Activated CD4-positive, alpha-beta memory T cell treated with anti-CD3 and anti-CD28 coated beads, Interleukin-2, amount 10 ng/mL, durations not matched to agents 7 days and 5 days (primary cell): ENCODE measurements at places on chromosomes 16 and 17. TPM values are rescaled to one million over a fixed set of nuclear protein-coding genes. Genes with fewer than 3 reads are reported as not detected.

GRCh38 chr16:50121721-50122445, 31.2 kb upstream of the TENT4B start:
- H3K36me3 ChIP-seq, result no peaks in the 10 kb centered on the region
- no peak overlapping the region for H3K4me3 ChIP-seq
- H3K4me1 ChIP-seq, result peaks cover 38% of the 10 kb centered on the region
- DNase-seq, result peak; percentile 45

- peaks cover 9% of the 10 kb centered on the region for H3K4me1 ChIP-seq
- peaks cover 3% of the 10 kb centered on the region for H3K27me3 ChIP-seq
- no peak overlapping the region for H3K27ac ChIP-seq
- no peak overlapping the region for H3K4me3 ChIP-seq
- DNase-seq, result no peak
These were observed 391.2 kb downstream of the CA10 start for GRCh38 chr17:51767287-51767686.

- H3K27ac ChIP-seq, result no peak overlapping the region
- H3K4me1 ChIP-seq, result peaks cover 5% of the 10 kb centered on the region
- peaks cover 71% of the 10 kb centered on the region for H3K36me3 ChIP-seq
- H3K27me3 ChIP-seq, result no peaks in the 10 kb centered on the region
- H3K4me3 ChIP-seq, result no peak overlapping the region
- no peak for DNase-seq
These were observed 9.6 kb downstream of the AP2B1 start for GRCh38 chr17:35596530-35597233.

Gene TEX14
- 0.96 TPM for total RNA-seq

GRCh38 chr16:83404261-83404660, 403.5 kb upstream of the HSBP1 start:
- no peak for DNase-seq
- no peaks in the 10 kb centered on the region for H3K4me1 ChIP-seq
- H3K27me3 ChIP-seq, result no peaks in the 10 kb centered on the region
